ENCODE measurements at places on chromosomes 4 and X.

- no peak for DNase-seq
Observed at GRCh38 chrX:36897690-36898089, 110.5 kb upstream of the FAM47C start.

- DNase-seq: peak; percentile 35
Observed at GRCh38 chr4:70721747-70722146, at the start of gene RUFY3. RUFY3 (plus strand) TSS chr4:70721964; CDS start chr4:70722574, 610 bp downstream.

GRCh38 chr4:117949621-117950020, 84.7 kb upstream of the NDST3 start:
- DNase-seq: no peak

GRCh38 chrX:63657821-63658220, 127.2 kb downstream of the ARHGEF9 start:
- DNase-seq: no peak

- DNase-seq: no peak
Observed at GRCh38 chrX:30533835-30534234, 43.7 kb downstream of the TASL start.

DNA sequence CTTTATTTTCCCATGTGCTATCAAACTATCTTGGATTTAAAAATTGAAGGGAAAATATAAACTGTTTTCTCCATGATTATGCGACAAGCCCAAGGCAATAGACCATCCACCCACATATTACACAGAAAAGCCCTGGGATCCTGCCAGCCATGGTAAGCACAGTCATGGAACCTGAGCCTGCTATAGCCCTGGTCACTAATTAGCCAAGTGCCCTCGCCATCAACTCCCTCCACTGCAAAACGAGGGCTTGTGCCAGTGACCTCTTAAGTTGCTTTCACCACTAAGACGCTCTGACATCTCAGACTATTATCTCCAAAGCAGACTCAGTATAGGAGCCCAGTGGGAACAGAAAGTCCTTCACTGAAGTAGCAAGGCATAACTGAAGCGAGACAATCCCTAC, 69.2 kb downstream of the NLGN4X start:
- DNase-seq: no peak

DNA sequence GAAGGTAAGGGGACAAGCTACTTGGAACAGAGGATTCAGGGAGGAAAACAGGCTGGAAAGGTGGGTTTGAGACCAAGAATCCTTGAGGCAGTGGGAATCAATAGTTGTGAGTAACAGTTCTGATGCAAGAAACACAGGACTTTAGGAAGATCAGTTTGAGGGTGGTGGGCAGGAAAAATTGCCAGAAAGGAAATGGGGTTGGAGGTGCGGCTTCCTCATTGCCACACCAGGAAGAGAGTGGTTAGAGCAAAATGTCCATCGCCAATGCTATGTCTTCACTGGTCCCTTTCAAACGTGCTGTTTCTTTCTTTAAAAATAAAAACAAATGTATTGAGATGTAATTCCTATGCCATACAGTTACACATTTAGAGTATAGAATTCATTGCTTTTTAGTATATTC, 57.1 kb upstream of the NOCT start:
- no peak for DNase-seq

DNA sequence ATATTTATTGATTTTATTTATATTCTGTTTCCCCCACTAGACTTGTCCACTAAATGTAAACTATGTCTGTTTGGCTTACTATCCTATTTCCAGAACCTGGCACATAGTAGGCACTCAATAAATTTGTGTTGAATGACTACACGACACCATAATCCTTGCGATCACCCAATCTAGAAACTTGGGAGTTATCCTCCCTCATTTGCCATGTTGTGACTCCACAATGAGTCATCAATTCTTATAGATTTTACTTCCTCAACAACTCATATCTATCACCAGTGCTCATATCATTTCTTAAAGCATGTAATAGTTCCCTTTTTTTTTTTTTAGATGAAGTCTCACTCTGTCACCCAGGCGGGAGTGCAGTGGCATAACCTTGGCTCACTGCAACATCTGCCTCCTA, 39.9 kb upstream of the VAMP7 start:
- no peak for DNase-seq

GRCh38 chrX:72051589-72051988, 80.1 kb downstream of the RTL5 start:
- DNase-seq: no peak

DNA sequence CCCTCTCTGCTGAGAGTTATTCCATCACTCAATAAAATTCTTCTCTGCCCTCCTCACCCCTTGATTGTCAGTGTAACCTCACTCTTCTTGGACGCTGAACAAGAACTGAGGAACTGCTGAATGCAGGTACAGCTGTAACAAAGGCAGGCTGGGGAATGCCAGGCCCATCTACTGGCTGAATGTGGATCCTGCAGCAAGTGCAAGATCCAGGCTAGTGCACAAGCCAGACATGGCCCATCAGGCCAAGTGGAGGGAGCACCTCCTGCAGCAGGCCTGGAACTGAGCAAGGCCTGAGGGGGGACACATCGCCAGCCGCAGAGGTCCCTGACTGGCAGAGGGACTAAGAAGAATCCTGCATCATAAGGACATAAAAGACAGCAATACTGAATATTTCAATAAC, 411.8 kb upstream of the PCDH10 start:
- no peak for DNase-seq

- DNase-seq: no peak
Observed at GRCh38 chrX:140034916-140035315, 69.6 kb upstream of the CXorf66 start.

GRCh38 chrX:150503898-150504219, 64.6 kb upstream of the MTM1 start:
- DNase-seq: no peak

Data from substantia nigra (tissue), 51 donors.